Stimulated activated CD8-positive, alpha-beta memory T cell treated with anti-CD3 and anti-CD28 coated beads, Interleukin-12 subunit alpha, Interleukin-12 subunit beta, amount 100 ng/mL, for 4 hours (primary cell): ENCODE measurements at places on chromosomes 6 and 20.

- DNase-seq = no peak
Observed at GRCh38 chr6:34424200-34425131, 1.4 kb downstream of the RPS10 start.

DNA sequence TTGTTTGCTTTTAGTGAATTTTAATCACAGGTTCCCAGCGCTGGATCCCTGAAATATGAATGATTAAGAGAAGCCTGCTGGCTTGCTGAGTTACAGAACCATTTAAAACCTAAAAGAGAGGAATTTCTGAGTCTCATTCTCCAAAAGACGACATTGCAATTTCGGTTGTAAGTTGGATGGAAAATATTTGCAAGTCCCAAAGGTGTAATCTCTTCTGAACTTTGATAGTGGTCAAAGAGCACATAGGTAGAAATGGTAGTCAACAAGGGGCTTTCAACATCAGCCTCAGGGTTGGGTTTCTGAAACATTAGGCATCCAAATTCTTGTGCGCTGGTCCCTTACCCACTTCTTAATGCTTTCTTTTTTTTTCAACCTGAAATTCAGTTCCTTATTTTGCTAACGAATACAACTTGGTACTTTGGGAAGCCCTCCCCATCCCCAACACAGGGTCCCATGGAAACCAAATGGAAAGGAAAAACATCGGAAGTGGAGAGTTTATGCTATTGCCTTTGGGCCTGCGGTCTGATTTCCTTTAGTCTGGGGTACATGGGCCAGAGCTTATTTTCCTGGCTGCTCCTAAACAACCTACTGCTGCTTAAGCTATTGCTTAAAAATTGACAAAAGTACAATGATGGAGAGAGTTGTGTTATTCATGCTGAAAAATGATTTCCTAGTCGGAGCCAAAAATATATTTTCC lies 117.0 kb upstream of the KCNK16 start:
- DNase-seq = no peak

DNA sequence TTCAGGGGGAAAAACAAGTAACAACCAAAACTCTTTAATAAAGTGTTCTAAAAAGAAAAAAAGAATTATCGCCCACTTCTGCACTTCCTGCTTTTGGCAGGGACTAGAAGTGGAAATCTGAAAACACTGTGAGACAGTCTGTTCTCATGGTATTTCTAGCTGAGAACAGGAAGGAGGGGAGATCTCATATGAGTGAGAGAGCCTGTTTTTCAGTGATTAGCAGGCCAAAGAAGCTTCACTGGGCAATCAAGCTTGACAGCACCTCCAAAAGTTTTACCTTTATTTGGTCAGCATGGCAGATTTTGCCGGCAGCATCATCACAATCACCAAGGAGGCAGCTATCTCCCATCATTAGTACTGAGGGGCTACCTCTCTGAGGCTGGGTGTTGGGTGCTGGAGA lies 79.5 kb upstream of the ATXN1 start:
- DNase-seq = no peak

- DNase-seq = no peak
Observed at GRCh38 chr6:28490205-28490890, 25.2 kb downstream of the GPX6 start.

- no peak for DNase-seq
Observed at GRCh38 chr6:147283460-147283859, 79.2 kb downstream of the STXBP5 start.
